ENCODE measurements at places on chromosomes 5 and 9. TPM values are rescaled to one million over a fixed set of nuclear protein-coding genes. Genes with fewer than 3 reads are reported as not detected.

DNA sequence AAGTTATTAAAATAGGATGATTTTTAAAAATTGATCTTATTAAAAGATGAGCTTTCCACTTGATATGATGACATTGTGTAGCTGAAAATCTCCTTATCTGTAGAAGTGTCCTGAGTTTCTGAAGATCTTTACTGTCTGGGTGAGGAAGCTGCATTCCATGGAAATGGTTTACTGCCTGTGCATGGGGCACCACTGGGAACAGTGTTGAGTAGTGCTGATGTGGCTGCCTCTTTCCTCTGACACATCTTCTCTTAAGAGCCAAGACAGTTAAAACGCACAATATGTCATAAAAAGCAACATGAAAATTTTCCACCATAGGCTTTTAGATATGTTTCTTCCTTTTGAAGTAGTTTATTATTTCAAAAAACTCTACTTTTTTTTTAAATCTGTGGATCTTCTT lies 24.6 kb downstream of the SECISBP2 start:
- H3K27me3 ChIP-seq: no peaks in the 10 kb centered on the region
- peaks cover 94% of the 10 kb centered on the region for H3K36me3 ChIP-seq
- no peak overlapping the region for H3K27ac ChIP-seq
- H3K4me3 ChIP-seq: no peak overlapping the region
- no peaks in the 10 kb centered on the region for H3K4me1 ChIP-seq
- DNase-seq: no peak

Gene AFF4
- total RNA-seq: 74.8 TPM

- no peaks in the 10 kb centered on the region for H3K36me3 ChIP-seq
- H3K4me1 ChIP-seq: no peaks in the 10 kb centered on the region
- peaks cover 7% of the 10 kb centered on the region for H3K27me3 ChIP-seq
- no peak overlapping the region for H3K4me3 ChIP-seq
- no peak for DNase-seq
These were observed 53.7 kb downstream of the LHFPL2 start for GRCh38 chr5:78594610-78595457.

GRCh38 chr5:74420220-74420619 lies 220.3 kb downstream of the ENC1 start:
- no peaks in the 10 kb centered on the region for H3K27me3 ChIP-seq
- no peak overlapping the region for H3K27ac ChIP-seq
- DNase-seq: no peak
- no peaks in the 10 kb centered on the region for H3K36me3 ChIP-seq
- H3K4me3 ChIP-seq: no peak overlapping the region

Gene SCGB3A2
- not detected for total RNA-seq

DNA sequence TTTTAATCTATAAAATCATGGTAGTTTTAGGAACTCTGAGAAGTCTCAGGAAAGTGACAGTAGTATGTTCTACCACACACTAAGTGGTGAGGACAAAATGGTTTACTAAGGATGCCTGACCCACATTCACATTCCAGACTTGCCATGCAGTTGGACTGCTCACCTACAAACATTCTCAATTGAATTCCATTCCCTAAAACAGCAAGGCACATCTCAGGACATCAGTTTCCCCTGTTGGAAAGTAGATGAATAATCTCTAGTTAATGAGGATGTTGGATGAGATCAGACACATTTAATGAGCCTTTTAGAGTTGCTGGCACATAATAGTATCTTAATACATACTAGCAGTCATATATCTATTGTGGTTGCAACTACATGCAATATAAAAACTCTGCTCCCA lies 76.6 kb downstream of the ZNF618 start:
- H3K27ac ChIP-seq: no peak overlapping the region
- H3K4me3 ChIP-seq: no peak overlapping the region
- no peak for DNase-seq
- H3K4me1 ChIP-seq: no peaks in the 10 kb centered on the region
- H3K36me3 ChIP-seq: no peaks in the 10 kb centered on the region

DNA sequence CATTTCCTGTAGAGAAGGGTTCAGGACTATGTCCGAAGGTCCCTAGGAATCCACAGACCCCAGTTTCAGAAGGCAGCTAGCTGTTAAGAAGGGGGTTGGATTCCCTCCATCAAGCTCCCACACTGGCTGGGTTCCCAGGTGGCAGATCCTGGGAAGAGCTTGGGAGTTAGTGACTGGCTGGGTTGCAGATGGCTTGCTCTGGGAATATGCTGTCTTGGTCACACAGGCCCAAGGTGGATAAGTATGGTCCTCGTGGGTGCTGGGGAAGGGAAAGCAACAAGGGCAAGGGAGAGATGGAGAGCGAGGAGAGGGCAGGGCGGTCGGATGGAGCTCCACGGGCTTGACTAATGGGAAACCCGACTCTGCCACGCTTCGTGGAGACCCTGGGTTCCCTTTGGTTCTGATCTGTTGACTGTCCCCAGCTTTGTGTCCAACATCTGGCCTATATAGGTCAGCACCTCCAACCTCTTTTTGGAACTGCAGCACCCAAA lies 17.4 kb downstream of the SH3PXD2B start:
- DNase-seq: no peak
- no peak overlapping the region for H3K4me3 ChIP-seq
- no peak overlapping the region for H3K27ac ChIP-seq
- H3K27me3 ChIP-seq: no peaks in the 10 kb centered on the region

Gene TRIM7
- total RNA-seq: 0.72 TPM

DNA sequence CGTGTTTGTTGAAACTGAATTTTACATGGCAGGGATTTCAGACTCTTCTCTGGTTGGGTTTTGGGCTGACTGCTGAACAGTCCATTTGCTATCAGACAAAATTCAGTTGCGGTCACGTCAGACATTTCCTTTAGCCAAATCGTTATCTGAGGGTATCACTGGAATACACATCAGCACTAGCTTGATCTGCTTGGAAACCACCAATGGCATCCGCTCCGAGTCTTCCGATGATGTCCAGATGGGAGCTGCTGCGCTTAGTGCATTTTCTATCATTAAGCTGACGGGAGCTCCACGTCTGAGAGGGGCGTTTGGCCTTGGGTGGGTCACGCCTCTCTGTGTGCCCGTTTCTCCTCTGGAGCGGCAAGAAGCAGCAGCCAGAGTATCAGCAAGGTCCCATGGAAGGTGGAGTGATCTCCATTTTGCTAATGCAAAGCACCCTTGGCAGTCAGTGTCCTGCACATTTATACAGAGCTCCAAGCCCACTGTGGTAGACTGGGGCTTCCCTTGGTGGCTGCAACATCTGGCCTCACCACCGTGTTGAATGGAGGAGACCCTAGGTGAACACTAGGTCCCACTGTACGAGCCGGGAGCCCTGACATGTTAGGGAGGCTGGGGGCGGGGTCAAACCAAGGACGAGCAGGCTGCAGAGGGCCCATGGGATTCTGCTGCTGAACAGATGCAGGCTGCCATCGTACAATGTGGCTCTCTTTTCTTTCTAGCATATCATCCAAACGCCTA lies 134.6 kb upstream of the PHYKPL start:
- DNase-seq: no peak
- no peaks in the 10 kb centered on the region for H3K27me3 ChIP-seq
- no peak overlapping the region for H3K4me3 ChIP-seq

Gene BTNL8
- total RNA-seq: not detected

- peaks cover 2% of the 10 kb centered on the region for H3K27me3 ChIP-seq
- H3K27ac ChIP-seq: no peak overlapping the region
- no peak overlapping the region for H3K4me3 ChIP-seq
- no peaks in the 10 kb centered on the region for H3K36me3 ChIP-seq
These were observed 30.7 kb downstream of the ACOT12 start for GRCh38 chr5:81363093-81363871.

GRCh38 chr5:177369645-177370440 lies 12.1 kb downstream of the RGS14 start:
- H3K27ac ChIP-seq: peak overlapping the region; percentile 43
- H3K4me3 ChIP-seq: no peak overlapping the region
- H3K27me3 ChIP-seq: no peaks in the 10 kb centered on the region
